ENCODE measurements at places on chromosomes 16 and 17.

- H3K27ac ChIP-seq = peak overlapping the region; percentile 99
- no peaks in the 10 kb centered on the region for H3K36me3 ChIP-seq
These were observed 887 bp downstream of the ZBTB4 start for GRCh38 chr17:7478276-7479212.

DNA sequence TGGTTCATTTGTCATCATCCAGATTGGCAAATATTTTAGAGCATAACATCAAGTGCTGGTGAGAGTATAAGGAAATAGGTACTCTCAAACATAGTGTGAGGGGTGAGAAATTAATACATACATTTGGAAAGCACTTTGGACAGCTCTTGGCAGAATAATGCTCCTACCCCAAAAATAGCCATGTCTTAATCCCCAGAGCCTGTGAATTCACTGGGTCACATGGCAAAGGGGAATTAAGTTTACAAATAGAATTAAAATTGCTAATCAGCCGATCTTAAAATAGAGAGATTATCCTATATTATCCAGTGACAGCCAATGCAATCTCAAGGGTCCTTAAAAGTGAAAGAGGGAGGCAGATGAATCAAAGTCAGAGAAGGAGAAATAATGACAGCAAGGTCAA, 38.8 kb upstream of the ANKFN1 start:
- DNase-seq = no peak
- H3K4me3 ChIP-seq = no peak overlapping the region
- H3K4me1 ChIP-seq = no peaks in the 10 kb centered on the region

DNA sequence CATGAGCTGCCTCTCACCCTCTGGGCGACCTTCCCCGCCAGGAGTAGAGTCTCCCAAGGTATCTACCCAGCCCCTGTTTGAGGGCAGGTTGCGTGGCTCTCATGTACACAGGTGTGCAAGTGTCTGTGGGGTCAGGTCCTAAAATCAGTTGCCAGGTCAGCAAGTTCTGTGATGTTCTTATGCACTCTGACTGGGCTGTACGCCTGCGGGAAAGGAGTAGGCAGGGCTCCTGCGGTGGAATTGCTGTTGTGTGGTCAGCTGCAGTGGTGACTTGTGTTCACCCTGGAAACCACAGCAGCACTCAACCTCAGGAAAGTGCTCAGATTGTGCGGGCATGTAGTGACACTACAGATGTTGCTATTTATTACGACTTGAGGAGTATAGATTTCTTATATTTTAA, 19.4 kb downstream of the NARF start:
- H3K27me3 ChIP-seq = no peaks in the 10 kb centered on the region
- H3K27ac ChIP-seq = no peak overlapping the region
- H3K4me3 ChIP-seq = no peak overlapping the region
- no peaks in the 10 kb centered on the region for H3K4me1 ChIP-seq

DNA sequence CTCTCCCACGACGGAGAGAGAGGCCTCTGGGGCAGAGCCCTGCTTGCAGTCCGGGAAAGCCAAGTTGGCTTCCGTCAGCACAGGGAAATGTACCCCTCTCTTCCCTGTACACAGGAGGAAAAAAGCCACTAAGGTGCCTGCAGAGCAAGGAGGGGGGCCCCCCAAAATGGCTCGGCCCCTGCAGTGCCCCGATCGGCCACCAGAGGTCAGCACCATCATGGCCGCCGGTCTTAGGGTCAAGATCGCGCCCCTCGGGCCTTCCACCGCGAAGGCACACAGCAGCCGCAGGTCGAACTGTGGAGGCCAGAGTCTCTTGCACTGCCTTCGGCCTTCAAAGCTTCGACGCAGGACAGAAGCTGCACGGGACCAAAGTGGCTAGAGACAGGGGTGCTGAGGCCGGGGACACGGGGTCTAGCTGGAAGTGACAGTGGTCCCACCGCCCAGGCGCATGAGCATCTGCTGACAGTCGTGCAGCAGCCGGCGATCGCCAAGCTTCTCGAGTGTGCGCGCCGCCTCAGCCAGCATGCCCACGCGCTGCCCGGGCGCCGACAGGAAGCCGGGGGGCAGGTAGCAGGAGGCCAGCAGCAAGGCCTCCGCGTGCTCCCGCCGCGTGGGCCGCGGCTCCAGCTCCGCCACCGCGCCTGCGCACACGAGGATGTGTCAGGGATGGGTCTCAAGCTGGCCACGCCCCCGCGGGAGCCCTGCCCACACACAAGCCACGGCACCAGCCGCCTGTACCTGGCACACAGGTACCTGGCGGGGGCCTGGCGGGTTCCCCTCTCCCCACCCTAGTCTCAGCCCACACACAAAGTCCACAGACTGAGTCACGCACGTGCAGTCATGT, 24.4 kb downstream of the SREBF1 start:
- peaks cover 31% of the 10 kb centered on the region for H3K36me3 ChIP-seq
- DNase-seq = peak; percentile 56
- no peaks in the 10 kb centered on the region for H3K27me3 ChIP-seq
- no peak overlapping the region for H3K4me3 ChIP-seq
- peaks cover 5% of the 10 kb centered on the region for H3K4me1 ChIP-seq

- no peaks in the 10 kb centered on the region for H3K27me3 ChIP-seq
- no peak for DNase-seq
- peaks cover 48% of the 10 kb centered on the region for H3K36me3 ChIP-seq
- no peaks in the 10 kb centered on the region for H3K4me1 ChIP-seq
- no peak overlapping the region for H3K27ac ChIP-seq
- no peak overlapping the region for H3K4me3 ChIP-seq
These were observed 23.2 kb downstream of the VPS53 start for GRCh38 chr17:691423-691822.

DNA sequence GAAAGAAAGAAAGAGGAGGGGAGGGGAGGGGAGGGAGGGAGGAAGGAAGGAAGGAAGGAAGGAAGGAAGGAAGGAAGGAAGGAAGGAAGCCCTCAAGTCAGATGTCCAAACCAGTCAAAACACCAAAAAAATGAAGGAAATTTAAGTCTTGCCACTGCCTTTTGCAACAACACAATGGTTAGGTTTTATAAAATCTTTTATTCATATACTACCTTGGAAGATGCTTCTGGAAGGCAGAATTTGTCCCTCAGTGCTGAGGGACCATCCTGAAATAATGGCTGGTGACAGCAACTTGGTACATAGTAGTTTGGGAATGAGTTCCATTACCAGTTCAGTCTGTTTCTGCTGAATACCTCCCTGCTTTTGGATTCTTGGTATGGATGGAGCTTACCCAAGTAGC, 7.9 kb downstream of the APOH start:
- H3K27ac ChIP-seq = no peak overlapping the region
- no peaks in the 10 kb centered on the region for H3K4me1 ChIP-seq
- no peaks in the 10 kb centered on the region for H3K27me3 ChIP-seq
- no peaks in the 10 kb centered on the region for H3K36me3 ChIP-seq
- no peak for DNase-seq

DNA sequence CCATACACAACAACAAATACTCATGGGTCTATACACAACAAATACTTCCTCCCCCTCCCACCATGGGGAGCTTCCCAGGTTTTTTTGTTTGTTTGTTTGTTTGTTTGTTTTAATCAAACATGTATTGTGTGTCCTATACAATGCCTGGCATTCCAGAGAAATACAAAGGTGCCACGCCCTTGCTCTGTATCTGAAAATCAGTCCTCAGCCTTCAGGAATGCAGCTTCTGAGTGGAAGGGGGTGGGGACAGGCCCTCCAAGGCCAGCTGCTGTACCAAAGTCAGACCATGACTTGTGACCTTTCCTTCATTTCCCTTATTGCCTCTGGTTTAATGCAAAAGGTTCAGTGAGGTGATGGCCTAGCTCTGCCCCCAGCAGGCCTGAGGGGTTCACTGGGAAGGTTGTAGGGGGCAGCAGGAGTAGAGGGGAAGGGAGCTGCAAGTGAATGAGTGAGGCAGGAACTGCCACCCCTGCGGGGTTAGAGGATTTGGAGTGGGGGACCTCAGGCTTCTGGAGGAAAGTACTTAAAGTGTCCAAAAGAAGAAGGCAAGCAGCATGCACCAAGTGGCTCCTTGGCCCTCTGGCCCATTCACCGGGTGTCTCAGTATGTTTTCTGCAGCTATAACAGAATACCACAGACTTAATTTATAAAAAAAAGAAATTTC, 105.2 kb downstream of the CLEC16A start:
- peaks cover 15% of the 10 kb centered on the region for H3K4me1 ChIP-seq
- H3K36me3 ChIP-seq = peaks cover 19% of the 10 kb centered on the region
- no peak overlapping the region for H3K27ac ChIP-seq
- H3K4me3 ChIP-seq = no peak overlapping the region
- no peaks in the 10 kb centered on the region for H3K27me3 ChIP-seq

DNA sequence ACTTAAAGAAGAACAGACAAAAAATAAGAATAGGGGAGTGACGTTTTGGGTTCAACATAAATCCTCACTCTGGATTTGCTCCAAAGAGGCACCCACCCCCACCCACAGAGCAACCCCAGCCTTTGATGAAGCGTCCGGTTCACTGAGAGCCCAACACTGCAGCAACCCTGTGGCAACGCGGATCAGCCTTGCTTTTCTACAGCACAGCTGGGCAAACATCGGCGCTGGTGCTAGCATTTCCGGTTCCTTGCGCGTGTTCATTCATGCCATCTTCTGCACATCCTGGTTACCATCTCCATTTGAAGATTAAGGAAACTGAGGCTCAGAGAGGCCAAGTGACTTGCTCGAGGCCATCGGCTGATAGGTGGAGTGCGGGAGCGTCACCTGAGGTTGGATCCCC, 8.7 kb upstream of the GINS2 start:
- no peaks in the 10 kb centered on the region for H3K4me1 ChIP-seq
- H3K27me3 ChIP-seq = no peaks in the 10 kb centered on the region
- H3K36me3 ChIP-seq = no peaks in the 10 kb centered on the region
- no peak overlapping the region for H3K4me3 ChIP-seq
- H3K27ac ChIP-seq = no peak overlapping the region
- DNase-seq = no peak

DNA sequence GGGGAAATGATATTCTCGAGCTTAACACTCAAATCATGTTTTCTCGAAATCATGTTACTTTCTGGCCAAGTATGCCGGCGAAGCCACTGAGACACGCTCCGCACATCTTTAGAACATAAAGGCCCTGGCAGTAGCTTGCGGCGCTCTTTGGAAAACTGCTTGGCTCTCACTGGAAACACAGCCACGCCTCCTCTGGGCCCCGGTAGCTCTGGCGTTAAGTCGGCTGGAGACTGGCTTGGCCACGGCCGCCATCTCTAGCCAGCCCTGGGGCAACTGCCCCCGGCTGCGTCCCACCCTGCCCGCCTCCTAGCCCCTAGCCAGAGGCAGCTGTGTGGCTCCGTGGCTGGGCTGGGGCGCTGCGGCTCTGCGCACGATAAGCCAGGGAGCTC, 9.2 kb upstream of the BAIAP2 start:
- no peak overlapping the region for H3K27ac ChIP-seq
- no peak for DNase-seq
- H3K4me3 ChIP-seq = no peak overlapping the region
- H3K27me3 ChIP-seq = no peaks in the 10 kb centered on the region
- H3K36me3 ChIP-seq = no peaks in the 10 kb centered on the region

- H3K4me1 ChIP-seq = no peaks in the 10 kb centered on the region
- no peaks in the 10 kb centered on the region for H3K36me3 ChIP-seq
- no peak overlapping the region for H3K4me3 ChIP-seq
- no peaks in the 10 kb centered on the region for H3K27me3 ChIP-seq
- DNase-seq = no peak
These were observed 82.4 kb downstream of the KCNJ2 start for GRCh38 chr17:70251706-70252105.

- DNase-seq = no peak
- H3K27me3 ChIP-seq = no peaks in the 10 kb centered on the region
- no peak overlapping the region for H3K4me3 ChIP-seq
- no peaks in the 10 kb centered on the region for H3K36me3 ChIP-seq
- H3K4me1 ChIP-seq = peaks cover 2% of the 10 kb centered on the region
These were observed 5.6 kb downstream of the CPNE7 start for GRCh38 chr16:89581045-89581695.

DNA sequence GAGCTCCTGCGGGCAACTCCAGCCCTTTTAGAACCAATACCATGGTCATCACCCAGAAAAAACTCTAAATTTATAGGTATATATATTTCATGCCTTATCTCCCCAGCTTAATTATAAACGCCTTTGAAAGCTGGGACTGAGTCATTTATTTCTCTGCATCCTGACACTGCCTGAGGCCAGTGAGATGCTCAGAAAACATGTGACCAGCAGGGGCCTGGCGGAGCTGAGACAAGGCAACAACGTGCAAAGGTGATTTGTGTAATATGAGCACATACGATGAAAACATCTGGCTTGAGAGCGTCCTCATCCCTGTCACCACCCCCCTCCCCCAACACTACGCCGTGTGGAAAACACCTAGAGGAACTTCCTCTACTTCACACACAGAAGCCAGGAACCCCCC, 22.7 kb downstream of the NXN start:
- H3K27ac ChIP-seq = no peak overlapping the region
- no peaks in the 10 kb centered on the region for H3K4me1 ChIP-seq
- H3K36me3 ChIP-seq = no peaks in the 10 kb centered on the region
- no peak for DNase-seq
- H3K27me3 ChIP-seq = peaks cover 2% of the 10 kb centered on the region

DNA sequence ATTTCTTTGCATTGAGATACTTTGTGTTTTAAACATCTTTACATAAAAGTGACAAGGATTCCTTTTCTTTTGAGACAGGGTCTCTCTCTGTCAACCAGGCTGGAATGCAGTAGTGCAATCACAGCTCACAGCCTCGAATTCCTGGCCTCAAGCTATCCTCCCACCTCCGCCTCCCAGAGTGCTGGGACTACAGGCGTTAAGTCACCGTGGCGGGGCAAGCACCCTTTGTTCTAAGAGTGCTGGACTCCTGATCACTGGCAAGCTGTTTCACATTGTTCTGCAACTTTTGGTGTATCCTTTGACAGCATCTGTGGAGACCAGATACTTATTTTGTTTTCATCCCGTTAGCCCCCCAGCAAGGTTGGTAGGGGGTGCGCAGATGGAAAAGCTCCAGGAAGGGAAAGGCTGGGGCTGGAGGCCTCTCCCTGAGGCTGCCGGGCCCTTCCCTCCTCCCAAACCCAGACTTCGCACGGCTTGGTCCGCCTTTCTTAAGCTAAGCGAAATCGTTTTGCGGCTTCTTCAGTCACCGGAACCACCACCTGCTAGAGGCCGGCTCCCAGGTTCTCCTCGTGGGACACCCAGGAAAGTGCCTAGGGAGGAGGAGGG, 1.1 kb downstream of the ST6GALNAC2 start:
- H3K27me3 ChIP-seq = peaks cover 19% of the 10 kb centered on the region
- peak overlapping the region; percentile 72 for H3K4me3 ChIP-seq
- no peak for DNase-seq
- no peak overlapping the region for H3K27ac ChIP-seq
- H3K36me3 ChIP-seq = no peaks in the 10 kb centered on the region

GRCh38 chr16:76309639-76310335, 32.6 kb downstream of the CNTNAP4 start:
- H3K27me3 ChIP-seq = no peaks in the 10 kb centered on the region
- H3K36me3 ChIP-seq = no peaks in the 10 kb centered on the region
- no peak overlapping the region for H3K4me3 ChIP-seq
- DNase-seq = no peak
- H3K27ac ChIP-seq = no peak overlapping the region
- no peaks in the 10 kb centered on the region for H3K4me1 ChIP-seq

GRCh38 chr17:74591503-74591902, 580 bp downstream of the CD300LD start:
- H3K4me1 ChIP-seq = no peaks in the 10 kb centered on the region
- no peak overlapping the region for H3K27ac ChIP-seq
- H3K4me3 ChIP-seq = no peak overlapping the region
- no peaks in the 10 kb centered on the region for H3K36me3 ChIP-seq

Data from effector memory CD4-positive, alpha-beta T cell (primary cell).